ENCODE measurements at places on chromosomes 7 and 10.

DNA sequence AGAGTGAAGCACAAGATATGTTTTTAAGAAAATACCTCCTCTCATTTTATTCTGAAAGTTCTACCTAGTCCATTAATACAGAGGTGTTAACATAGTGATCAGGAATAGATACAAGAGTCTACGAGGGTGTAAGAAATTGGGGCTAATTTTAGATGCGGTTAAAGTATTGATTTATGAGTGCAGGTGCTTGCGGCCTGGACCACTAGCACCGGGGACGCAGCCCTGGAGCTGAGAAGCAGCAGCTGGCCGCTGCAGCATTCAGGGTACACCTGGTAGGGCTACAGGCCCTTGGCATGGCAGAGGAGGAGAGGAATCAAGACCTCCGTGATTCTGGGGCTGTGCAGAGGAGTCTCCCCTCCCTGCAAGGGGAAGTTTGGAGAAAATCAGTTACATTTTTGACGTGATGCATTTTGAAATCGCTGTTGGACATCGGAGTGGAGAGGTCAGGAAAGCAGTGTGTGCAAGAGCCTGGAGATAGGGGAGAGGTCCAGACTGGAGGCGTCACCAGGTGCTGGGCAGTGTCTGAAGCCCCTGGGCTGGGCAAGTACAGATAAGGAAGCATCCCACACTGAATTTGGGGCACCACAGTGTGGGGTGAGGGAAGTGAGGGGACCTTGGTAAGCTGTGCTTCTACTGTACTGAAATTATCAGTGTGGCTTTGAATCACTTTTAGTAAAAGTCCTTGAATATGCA lies 112.3 kb downstream of the VWC2 start:
- DNase-seq = no peak

GRCh38 chr10:32927750-32928149 lies 30.3 kb downstream of the ITGB1 start:
- no peak for DNase-seq

- DNase-seq = no peak
Measured at GRCh38 chr10:71729161-71729636, 9.6 kb upstream of the C10orf105 start.

GRCh38 chr10:38146579-38147333 lies 52.6 kb downstream of the ZNF37A start:
- no peak for DNase-seq

DNA sequence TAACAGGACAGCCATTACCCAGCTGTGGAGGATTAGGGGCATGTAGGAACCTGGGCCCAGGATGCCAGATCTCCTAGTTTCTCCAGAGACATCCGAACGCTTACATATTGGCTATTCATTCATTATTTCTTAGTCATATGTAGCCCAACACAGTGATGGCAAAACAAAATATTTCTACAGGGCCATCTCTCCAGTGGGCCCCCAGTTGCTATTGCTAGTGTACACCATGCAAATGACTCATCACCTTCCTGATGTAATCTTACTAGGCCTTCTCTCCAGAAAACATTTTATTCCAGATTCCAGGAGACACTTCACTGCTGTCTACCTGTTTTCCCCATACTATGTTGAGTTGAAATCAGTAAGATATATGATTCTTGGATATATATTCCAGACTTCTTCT lies 201.7 kb downstream of the PLXDC2 start:
- no peak for DNase-seq
